Left ventricle myocardium superior (tissue), 1 donor: ENCODE measurements at places on chromosomes 2 and 18.

GRCh38 chr2:48127612-48128191 is 221.4 kb upstream of the FBXO11 start:
- no peak for DNase-seq

- no peak for DNase-seq
Measured at GRCh38 chr2:146814971-146815370, 1029.9 kb upstream of the ACVR2A start.

GRCh38 chr2:10964052-10964790 is 52.5 kb downstream of the KCNF1 start:
- DNase-seq, result no peak

GRCh38 chr2:20450201-20450999 is 3.5 kb downstream of the RHOB start:
- peak; percentile 69 for DNase-seq

DNA sequence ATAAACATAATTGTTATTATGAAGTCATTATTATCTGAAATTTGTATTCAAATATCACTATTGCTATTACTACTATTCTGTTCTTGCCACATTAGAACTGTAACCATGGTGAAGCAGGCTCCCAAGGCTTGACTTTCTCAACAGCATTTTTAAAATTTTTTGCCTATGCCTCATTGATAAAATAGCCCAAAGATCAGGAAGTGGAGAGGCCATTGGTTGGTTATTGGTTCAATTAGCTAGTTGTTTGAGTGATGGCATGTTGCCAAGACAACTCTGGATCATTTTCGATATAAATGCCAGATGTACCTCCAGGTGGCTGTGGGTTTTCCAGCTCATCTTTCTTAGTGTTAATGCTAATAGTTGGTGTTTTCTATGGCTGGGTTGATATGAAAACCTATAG is 513.5 kb downstream of the TRIB2 start:
- no peak for DNase-seq

- DNase-seq, result peak; percentile 67
Measured at GRCh38 chr2:230849633-230850357, 14.9 kb upstream of the ITM2C start.

GRCh38 chr2:27290549-27290948 is 8.3 kb downstream of the TRIM54 start:
- no peak for DNase-seq

DNA sequence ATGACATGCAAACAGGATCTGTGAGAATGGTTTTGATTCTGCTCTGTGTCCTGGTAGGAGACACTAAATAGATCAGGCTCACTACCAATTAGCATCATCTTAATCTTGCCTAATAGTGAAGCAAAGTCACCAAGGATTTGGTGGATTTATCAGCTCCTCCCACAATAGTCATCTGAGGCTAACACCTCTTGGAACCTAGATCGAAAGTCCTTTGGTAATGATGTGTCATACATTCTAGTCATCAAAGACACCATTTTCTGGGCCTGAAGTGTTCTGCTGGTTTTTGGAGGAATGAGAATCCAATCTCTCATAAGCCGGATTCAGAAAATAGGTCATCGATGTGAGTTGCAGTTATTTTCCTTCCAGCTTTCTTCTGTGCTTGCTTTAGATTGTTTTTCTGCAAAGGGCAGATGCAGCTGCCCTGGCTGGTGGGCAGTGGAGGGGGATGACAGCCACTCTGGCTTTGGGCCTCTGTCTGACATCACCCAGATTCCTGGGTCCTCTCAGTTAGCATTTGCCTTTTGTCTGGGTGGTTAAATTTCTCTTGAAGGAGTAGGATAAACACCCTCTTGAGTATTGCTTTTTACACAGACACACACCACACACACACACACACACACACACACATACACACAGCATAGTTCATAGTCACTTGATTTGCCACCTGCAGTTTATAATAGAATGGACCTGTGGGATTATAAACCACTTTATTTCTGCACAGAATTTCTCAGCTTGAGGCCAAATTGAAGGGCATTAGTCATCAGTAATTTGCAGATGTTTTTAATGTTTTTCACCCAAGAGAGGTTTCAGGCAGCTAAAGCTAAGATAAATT is at the start of gene MYO3B:
MYO3B (plus strand) TSS at position 198 of the 832 bp plus-strand sequence; CDS start at position 339, 141 bp downstream.
- no peak for DNase-seq

GRCh38 chr2:191740759-191741158 is 62.8 kb downstream of the NABP1 start:
- no peak for DNase-seq

GRCh38 chr2:224039080-224039769 is at the start of gene SERPINE2:
Gene SERPINE2, minus strand, starts transcription at chr2:224039286. Its CDS starts 37,386 bp downstream, at chr2:224001900.
- peak; percentile 70 for DNase-seq

GRCh38 chr2:54041135-54041534 is 70.3 kb upstream of the PSME4 start:
- no peak for DNase-seq

GRCh38 chr2:138974651-138975050 is 194.5 kb upstream of the NXPH2 start:
- no peak for DNase-seq
